ENCODE measurements at places on chromosomes 16 and 17.

GRCh38 chr16:685967-686366, 1.8 kb upstream of the JMJD8 start:
- DNase-seq: no peak

- DNase-seq: no peak
Observed at GRCh38 chr17:82217120-82217529, 4.5 kb upstream of the CCDC57 start.

DNA sequence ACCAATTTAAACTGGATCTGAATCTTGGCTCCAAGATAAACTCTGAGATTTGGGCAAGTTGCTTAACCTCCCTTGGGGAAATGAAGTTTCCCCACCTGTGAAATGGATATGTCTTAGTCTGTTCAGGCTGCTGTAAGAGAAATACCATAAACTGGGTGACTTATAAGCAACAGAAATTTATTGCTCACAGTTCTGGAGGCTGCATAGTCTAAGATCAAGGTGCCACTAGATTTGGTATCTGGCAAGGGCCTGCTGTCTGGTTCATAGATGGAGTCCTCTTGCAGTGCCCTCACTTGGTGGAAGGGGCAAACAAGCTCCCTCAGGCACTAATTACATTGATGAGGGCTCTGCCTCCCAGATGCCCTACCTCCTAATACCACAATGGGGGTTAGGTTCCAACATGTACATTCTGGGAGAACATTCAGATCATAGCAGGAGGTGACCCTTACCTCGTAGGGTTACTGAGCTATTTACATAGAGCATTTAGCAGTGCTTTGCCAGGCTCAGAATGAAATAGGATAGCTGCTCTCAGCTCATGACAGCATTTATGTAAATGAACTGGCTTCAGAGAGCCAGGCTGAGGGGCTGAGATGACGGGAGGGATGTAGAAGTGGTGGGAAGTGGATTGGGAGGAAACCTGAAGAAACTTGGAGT, 83.9 kb downstream of the SPECC1 start:
- DNase-seq: no peak

DNA sequence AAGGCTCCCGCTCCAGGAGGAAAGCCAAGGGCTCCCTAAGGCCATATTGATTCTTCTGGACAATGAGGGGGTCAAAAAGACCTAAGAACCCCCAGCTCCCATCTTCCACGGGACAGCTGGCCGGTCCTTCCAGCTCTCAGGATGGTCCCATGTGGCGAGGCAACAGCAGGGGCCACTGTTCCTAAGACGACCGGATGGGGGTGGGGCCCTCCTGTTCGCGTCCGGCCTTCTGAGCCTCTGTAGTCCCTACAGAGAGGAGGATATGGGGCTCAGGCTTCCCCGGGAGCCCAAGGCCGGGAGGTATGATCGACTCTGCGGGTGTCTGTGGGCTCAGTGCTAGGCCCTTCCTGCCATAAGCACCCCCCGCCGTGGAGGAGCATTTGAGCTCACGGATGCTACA, 6.0 kb upstream of the DCXR start:
- DNase-seq: no peak

GRCh38 chr16:87404764-87405625, 12.9 kb downstream of the MAP1LC3B start:
- DNase-seq: no peak

- no peak for DNase-seq
Observed at GRCh38 chr16:12097523-12098428, 121.2 kb downstream of the SNX29 start.

- no peak for DNase-seq
Observed at GRCh38 chr17:7562208-7562605, 488 bp downstream of the SENP3 start.

All from Panc1 (cell line).